Activated CD4-positive, alpha-beta T cell treated with anti-CD3 and anti-CD28 coated beads for 36 hours (primary cell): ENCODE measurements at places on chromosomes 1 and 21. TPM values are rescaled to one million over a fixed set of nuclear protein-coding genes. Genes with fewer than 3 reads are reported as not detected.

Gene CD1E
- total RNA-seq: not detected

Gene GPR37L1
- not detected for total RNA-seq

Gene MX1
- 169 TPM for total RNA-seq

Gene TCHHL1
- not detected for total RNA-seq

Gene RPTN
- not detected for total RNA-seq

Gene OR10T2
- total RNA-seq: not detected

Gene HSD3B2
- total RNA-seq: not detected

Gene CFAP141
- not detected for total RNA-seq

Gene MAN1C1
- 10.1 TPM for total RNA-seq

Gene FCGR1A
- total RNA-seq: not detected

Gene ECM1
- total RNA-seq: 0.96 TPM

Gene NUAK2
- total RNA-seq: 2.3 TPM

Gene RBP7
- not detected for total RNA-seq

Gene TDRKH
- total RNA-seq: 19.9 TPM

Gene GJA9
- total RNA-seq: not detected

Gene RPL11
- total RNA-seq: 1,003 TPM

Gene DENND2D
- total RNA-seq: 174 TPM

Gene CHRM3
- total RNA-seq: 0.11 TPM

Gene C4BPB
- total RNA-seq: 1.3 TPM

Gene KCNN3
- 0.25 TPM for total RNA-seq

Gene NR1I3
- not detected for total RNA-seq

Gene SZRD1
- 184 TPM for total RNA-seq

Gene AKR7A3
- 0.60 TPM for total RNA-seq

Gene SLC30A2
- not detected for total RNA-seq

Gene FAM78B
- 0.51 TPM for total RNA-seq

Gene KDM1A
- 73.2 TPM for total RNA-seq

Gene ESRRG
- not detected for total RNA-seq

Gene PIK3R3
- 0.46 TPM for total RNA-seq

Gene FRRS1
- total RNA-seq: 2.9 TPM

Gene CHI3L2
- total RNA-seq: 12.7 TPM

Gene CFHR5
- not detected for total RNA-seq

Gene MAP3K6
- total RNA-seq: 6.5 TPM

Gene EPHA2
- 0.21 TPM for total RNA-seq
